ENCODE measurements at places on chromosomes 5 and 9.

- no peak for DNase-seq
Observed at GRCh38 chr5:2133080-2133479, 250.4 kb upstream of the IRX4 start.

DNA sequence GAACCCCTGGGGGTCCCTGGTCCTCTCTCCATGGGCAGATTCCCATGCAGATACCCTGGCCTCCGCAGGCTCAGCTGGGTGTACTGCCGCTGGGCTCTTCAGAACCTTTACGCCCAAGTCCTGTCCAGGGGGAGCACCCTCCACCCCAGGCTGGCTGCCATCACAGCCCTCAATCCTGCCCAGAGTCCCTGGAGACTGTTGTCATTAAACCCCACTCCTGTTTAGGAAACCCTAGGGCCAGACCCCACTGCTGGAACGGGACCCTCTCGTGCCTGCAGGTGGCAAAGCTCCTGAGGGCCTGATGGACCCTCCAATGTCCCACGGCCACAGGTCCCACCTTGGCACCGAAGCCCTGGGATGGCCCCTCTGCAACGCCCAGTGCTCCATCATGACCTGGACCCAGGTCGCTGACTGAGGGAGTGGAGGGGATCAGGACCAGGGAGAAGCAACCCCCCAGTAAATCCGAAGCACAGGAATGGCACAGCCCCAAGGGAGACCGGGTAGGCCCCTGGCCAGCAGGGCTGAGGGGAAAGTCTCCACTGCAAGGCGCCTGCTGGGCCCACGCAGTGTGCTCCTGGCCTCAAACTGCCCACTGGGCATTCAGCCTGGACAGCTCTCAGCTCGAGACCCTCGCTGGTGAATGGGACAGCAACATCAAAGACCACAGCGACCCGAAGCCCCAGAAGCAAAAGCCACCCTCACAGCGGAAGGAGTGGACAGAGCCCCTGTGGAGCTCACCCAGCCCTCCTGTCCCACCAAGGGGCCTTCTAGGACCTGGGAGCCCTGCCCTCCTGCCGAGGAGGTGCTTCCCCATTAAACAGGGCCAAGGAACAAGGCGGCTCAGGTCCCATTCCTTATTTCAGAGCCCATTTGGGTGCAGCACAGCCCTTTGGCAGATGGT, 8.3 kb downstream of the ZDHHC11B start:
- no peak for DNase-seq

- peak; percentile 7 for DNase-seq
Observed at GRCh38 chr5:75052192-75053053, at the start of gene GCNT4. TSS of gene GCNT4 (minus strand) at chr5:75052558. CDS start at chr5:75030037, 22,521 bp downstream.

DNA sequence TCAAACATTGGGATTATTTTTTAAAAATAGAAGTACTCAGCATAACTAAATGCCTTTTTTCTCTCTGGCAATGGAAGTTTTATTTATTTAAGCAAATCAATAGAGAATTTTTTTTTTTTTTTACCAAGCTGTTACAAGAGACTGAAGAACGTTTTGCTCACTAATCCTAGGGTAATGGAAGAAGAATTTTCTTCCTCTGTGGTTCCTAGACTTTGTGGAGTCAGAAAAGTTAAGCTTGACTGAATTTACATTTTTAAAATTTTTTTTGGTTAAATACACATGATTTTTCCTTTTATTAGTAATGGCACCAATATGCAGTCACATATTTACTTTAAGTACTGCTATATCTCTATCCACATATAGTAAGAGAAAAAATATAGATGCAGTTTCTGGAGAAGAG, 189.8 kb downstream of the PCSK1 start:
- DNase-seq = no peak

GRCh38 chr5:75049456-75050351, 2.7 kb downstream of the GCNT4 start:
- peak; percentile 46 for DNase-seq

DNA sequence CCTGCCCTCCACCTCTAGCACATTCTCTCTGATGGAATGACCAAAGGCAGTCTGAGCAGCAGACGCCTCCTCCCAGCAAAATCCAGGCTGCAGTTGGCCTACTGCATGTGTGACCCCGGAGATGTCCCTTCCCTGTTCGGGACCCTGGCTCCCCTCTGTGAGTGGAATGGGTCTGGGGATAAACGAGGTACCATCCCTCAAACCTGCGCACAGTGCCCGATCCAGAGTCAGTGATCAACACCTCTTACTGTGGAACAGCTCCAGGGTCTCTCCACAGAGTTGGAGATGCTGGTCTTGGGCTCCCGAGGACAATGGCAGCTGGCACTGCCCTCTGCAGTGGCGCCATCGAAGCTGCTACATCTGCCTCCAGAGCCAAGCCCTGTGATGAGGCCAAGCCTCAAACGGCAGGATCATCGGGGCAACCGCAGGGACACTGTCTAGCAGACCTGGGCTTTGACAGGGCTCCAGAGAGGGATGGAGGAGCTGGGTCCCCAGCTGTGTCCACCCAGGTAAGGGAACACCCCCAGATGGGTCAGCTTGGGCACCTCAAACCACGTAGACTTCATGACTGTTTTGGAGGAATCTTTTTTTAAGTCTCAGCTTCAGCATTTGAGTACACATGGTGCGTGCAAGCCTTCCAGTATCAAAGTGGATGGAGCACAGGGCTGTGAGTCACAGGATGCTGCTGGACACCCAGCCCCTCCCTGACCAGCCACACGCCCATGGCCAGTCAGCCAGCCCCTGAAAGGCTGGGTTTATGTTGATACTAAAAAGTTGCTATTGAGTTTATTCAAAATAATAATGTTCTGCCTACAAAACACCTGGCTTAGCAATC, 13.0 kb downstream of the MED10 start:
- DNase-seq = no peak

DNA sequence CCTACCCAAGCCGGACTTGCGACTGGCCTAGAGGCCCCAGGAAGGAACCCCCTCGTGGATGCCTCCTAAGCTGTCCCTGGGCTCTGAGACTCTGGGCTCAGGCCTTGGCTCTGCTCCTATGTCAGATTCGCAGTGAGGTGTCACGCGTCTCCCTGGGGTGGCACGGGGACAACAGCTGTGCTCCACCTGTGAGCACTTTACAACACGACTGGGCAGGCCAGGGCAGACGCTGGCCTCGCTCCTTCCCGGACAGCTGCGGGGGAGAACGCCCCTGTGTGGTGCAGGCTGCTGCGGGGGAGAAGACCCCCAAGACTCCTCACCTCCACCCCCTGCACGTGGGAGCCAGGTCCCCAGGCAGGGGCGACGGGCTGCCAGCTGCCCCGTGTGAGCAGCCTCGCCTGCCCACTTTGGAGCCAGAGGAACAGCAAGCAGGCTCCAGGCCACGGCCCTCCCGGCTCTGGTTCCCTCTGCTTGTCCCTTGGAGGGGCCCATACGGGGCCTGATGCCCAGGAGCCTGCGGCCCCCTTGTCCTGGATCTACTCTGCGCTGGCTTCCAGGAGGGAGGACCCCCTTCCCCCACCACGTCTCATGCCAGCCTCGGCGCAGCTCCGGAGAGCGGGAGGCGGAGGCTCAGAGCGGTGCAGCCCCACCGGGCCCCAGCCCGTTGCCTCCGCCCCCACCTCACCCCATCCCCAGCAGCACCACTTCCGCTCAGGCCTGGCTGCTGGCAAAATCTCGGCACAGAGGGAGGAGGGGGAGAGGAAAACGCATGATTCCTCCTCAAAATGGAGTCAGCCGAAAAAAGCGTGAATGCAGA, 36.0 kb downstream of the SARDH start:
- no peak for DNase-seq

GRCh38 chr5:133962801-133963476, 5.5 kb downstream of the C5orf15 start:
- DNase-seq = no peak

DNA sequence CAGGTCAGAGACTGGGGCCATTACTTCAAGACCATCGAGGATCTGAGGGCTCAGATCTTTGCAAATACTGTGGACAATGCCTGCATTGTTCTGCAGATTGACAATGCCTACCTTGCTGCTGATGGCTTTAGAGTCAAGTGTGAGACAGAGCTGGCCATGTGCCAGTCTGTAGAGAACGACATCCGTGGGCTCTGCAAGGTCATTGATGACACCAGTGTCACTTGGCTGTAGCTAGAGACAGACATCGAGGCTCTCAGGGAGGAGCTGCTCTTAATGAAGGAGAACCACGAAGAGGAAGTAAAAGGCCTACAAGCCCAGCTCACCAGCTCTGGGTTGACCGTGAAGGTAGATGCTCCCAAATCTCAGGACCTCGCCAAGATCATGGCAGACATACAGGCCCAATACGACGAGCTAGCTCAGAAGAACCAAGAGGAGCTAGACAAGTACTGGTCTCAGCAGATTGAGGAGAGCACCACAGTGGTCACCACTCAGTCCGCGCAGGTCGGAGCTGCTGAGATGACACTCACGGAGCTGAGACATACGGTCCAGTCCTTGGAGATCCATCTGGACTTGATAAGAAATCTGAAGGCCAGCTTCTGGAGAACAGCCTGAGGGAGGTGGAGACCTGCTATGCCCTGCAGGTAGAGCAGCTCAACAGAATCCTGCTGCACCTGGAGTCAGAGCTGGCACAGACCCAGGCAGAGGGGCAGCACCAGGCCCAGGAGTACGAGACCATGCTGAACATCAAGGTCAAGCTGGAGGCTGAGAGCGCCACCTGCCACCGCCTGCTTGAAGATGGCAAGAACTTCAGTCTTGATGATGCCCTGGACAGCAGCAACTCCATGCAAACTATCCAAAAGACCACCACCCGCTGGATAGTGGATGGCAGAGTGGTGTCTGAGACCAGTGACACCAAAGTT, 9.3 kb downstream of the NIPBL start:
- DNase-seq = no peak

DNA sequence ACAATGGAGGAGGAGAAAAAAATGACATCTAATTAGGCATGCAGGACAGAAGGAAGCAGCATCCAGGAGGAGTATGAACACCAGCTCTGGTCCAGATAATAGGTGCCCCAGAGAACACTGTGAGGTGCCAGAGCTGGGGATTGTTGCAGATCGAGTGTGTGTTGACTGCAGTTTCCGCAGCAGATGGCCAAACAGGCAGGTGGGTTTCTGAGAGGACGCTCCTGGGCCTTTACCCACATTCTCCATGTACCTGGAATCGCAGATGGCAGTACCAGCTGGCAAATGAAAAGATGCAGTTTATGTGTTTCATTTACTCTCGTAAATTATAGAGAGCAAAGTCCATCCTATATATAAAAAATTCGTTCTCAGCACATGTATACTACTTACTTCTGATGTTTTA, 182.2 kb upstream of the ISL1 start:
- no peak for DNase-seq

- no peak for DNase-seq
Observed at GRCh38 chr5:57458443-57458842, 24.2 kb downstream of the ACTBL2 start.

DNA sequence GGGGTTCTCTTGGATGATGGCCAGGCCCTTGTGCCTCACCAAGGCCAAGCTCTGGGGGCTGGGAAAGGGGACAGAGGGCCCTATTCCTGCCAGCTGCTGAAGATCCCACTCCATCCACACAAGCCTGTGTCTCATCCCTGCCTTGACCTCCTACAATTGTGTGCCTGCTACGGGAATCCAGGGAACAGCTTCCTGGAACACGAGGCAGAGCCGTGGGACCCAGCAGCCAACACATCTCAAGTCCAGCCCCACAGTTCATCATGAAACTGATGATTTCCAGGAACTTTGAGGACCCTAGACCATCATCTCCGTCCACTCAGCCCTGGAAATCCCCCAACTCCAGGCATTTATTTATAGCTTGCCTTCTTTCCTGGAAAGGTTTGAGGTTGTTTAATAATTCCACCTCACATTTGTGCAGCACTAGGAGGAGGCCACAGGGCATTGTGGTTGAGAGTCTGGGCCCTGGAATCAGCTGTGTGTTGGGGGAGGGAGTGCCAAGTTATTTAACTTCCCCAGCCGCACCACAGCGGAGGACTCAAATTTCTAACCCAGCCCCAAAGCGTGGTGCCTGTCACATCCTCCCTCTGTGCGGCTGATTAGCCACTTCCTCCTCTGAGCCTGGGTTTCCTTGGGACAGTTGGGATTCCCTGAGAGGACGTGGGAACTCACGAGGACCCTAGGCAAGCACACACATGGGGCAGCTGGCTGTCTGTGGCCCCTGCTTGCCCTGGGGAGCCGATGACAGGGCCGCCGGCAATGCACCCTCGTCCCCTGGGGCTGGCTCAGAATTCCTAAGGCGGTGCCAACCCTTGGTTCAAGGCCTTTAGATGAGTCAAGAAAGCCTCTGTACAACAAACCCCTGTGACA, 58.2 kb upstream of the GGTA1 start:
- peak; percentile 34 for DNase-seq

- no peak for DNase-seq
Observed at GRCh38 chr5:5539590-5539989, 117.1 kb downstream of the ICE1 start.

DNA sequence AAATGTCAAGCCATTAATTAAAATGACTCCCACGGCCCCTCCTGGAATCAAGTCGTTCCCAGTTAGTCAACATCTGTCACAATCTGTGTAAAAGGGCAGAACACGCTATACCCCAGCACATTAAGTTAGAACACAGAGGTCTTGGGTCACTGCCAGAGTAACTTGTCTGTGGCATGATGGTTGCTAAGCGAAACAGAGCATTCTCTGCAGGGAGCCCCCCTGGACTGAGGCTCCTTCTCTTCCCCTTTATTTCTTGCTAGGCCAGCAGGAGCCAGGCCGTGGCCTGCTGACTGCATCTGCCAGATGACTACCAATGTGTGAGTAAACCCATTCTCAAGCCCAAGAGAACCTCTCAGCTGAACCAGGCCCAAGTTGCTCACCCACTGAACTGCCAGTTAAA, 51.9 kb upstream of the ZBED3 start:
- DNase-seq = no peak

GRCh38 chr9:124766815-124767554, 4.1 kb downstream of the NR6A1 start:
- DNase-seq = no peak

- peak; percentile 32 for DNase-seq
Observed at GRCh38 chr9:111662576-111663300, 1.3 kb downstream of the GNG10 start.

GRCh38 chr5:2914022-2914661, 162.7 kb upstream of the IRX2 start:
- DNase-seq = no peak

GRCh38 chr5:55254802-55255201, 21.4 kb upstream of the CCNO start:
- DNase-seq = no peak

DNA sequence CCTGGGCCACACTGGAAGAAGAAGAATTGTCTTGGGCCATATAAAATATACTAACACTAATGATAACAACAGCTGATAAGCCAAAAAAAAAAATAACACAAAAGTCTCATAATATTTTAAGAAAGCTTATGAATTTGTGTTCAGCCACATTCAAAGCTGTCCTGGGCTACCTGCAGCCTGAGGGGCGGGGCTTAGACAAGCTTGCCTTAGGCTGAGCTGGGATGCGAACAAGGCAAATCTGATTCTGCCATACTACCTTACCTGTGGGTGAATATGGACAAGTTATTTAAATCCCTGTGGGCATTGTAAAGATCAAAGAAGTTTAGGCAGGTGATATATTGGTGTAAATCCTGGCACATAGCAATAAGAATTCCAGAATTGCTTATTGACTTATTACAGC, 212.3 kb upstream of the ATP10B start:
- no peak for DNase-seq

All from germinal center (tissue), 1 donor.